ENCODE measurements at places on chromosomes 1 and 21.

DNA sequence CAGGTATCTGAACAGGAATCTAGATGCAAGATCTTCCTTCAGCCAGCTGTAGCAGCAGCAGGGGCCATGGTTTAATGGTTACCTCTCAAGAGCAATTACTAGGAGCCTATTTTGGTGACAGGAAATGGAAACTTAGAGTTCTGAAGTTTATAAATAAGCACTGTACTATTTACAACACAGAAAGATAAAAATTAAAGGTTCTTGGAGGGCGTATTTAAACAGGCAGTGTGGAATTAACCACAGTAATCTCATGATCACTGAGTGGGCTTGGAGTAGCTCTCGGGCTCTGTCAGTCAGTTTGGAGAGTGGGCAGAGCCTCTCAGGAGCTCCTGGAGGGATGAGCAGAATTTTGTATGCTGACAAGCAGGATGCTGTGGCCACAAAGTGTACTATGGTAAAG, 10.2 kb upstream of the FCRL5 start:
- no peak for DNase-seq

DNA sequence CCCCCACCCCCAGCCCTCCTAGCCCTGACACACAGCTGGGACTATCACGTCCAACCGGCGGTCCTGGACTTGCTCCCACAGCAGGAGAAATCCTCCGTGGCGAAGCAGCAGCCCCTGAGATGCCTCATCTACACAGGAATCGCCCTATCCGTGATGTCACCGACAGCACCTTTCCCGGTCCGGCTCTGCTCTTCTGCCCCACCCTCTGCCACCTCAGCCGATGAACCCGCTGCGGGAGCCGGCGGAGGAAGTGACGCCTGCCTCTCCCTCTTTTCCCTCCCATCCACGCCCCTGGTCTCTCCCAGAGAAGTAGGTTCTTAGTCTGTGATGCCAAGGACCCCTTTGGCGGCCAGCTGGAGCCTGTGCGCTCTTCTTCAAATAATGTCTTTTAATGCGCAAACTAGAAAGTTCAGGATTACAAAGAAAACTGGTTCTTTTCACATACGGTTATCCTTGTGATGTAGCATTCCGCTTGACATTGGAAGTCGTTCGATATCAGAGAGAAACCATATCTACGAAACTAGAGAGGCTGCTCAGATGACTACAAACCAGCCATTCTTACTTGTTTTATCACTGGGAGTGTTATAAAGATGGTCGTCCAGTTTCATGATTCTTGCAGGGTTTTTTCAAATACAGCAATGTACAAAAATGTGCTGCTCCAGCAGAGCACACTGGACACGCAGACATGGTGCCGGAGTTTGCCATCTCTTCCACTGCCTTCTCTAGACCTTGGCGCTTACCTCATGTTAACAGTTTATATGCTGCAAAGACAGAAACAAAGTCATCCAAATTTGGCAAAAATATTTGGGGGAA, 120.3 kb downstream of the PPIAL4G start:
- no peak for DNase-seq

- DNase-seq = no peak
Measured at GRCh38 chr1:118388301-118388959, 203.4 kb upstream of the SPAG17 start.

GRCh38 chr1:22722901-22723550, 12.4 kb downstream of the EPHB2 start:
- DNase-seq = no peak

DNA sequence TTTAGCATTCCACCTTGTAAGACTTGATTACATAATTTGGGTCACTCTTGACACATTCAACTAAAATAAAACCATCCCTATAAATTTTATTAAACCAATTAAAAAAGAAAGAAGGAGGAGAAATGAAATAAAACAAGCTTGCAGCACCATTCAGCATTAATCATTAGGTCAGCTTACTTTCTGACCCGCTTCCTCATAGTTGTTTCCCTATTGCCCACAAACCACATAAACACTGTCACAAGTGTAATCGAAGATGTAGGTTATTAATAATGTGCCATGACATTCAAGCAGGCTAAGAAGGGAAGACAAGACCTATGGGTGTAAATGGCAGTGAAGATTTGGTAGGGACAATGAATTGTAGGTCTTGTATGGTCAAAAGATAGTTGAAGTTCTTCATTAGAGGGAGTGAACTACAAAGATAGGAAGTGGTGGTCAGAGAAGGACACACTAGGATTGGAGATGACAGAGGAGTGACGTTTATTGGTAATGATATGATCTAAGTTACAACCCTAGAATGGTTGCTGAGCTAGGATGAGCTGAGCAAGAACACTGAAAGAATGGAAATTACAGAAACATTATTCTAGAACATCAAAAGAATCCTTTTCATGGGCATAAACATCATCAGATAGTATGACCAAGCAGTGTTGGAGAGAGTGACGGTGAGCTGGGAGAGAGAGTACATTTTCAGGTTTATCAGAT, 231.5 kb downstream of the KCNT2 start:
- no peak for DNase-seq

- DNase-seq = no peak
Measured at GRCh38 chr21:31176725-31177124, 138.4 kb upstream of the KRTAP19-8 start.

GRCh38 chr1:159705251-159705903, 9.0 kb downstream of the CRP start:
- no peak for DNase-seq

DNA sequence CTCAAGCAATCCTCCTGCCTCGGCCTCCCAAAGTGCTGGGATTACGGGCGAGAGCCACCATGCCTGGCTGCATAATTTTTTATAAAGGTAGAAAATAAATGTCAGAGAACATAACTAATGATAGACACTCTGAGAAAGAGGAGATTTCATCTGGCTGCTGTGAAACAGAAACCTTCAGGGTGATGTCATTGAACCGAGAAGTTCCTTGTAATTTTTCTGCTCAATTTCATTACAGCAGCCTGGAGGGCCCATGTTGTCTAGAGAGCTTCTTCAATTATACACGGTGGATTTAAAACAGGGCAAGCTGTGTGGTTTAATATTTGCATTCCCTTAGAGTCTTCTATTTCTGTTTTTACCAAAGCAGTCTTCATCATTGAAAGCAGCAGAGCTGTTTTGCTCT, 64.3 kb upstream of the MORC3 start:
- peak; percentile 55 for DNase-seq

DNA sequence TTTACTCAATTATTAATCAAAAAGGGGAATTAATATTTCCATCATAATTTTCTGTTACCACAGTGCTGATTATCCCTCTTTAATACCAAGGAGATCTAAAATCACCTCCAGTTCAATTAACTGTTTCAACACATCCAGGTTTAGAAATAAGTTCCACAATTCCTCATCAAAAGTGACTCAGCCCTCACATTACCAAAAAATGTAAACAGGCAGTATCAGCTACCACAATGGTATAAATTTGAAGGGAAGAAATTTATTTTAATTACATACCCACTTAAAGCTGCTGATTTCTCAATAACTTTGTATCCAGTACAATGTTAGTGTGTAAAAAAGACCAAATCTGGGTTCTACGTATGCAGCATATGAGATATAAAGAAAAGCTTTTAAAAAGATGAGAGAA, 51.9 kb downstream of the EIF4G3 start:
- DNase-seq = no peak

GRCh38 chr1:226967665-226968064, 27.6 kb downstream of the COQ8A start:
- DNase-seq = no peak

GRCh38 chr1:31981972-31982371, 31.7 kb upstream of the KHDRBS1 start:
- no peak for DNase-seq

DNA sequence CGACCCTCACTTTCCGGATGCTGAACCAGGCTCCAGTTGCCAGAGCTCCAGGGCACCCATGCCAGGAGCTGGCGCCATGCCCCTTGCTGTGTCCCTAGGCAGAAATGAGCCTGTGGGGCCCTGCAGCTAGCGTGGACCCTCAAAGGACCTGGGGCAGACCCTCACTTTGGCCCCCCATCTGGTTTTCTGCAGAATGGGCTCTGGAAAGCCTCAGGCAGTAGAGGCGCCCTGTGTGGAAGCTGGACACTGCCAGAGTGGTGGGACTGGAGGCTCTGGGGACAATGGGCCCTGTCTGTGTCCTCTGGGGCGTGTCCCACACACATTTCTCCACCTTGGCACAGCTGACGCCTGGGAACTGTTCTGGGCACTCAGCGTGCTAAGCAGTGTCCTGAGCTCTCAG, 6.3 kb upstream of the AURKAIP1 start:
- DNase-seq = no peak

- no peak for DNase-seq
Measured at GRCh38 chr1:44681905-44682882, 7.7 kb downstream of the ARMH1 start.

DNA sequence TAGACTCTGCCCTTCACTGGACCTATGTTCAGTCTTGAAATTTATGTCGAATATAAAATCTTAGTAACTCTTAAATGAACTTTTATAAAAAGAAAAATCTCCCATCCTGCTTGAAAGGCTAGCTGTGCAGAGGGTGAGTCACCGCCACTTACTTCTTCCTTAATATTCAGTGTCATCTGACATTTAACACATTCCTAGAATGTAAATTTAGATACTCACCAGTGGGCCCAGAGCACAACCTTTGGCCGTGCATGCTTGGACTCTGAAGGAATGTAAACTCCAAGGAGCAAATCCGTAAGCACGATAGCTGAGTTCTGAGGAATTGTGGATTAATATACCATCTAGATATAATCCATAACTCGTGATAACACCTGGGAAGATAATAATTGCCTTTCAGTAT, 403.3 kb downstream of the KCTD3 start:
- no peak for DNase-seq

DNA sequence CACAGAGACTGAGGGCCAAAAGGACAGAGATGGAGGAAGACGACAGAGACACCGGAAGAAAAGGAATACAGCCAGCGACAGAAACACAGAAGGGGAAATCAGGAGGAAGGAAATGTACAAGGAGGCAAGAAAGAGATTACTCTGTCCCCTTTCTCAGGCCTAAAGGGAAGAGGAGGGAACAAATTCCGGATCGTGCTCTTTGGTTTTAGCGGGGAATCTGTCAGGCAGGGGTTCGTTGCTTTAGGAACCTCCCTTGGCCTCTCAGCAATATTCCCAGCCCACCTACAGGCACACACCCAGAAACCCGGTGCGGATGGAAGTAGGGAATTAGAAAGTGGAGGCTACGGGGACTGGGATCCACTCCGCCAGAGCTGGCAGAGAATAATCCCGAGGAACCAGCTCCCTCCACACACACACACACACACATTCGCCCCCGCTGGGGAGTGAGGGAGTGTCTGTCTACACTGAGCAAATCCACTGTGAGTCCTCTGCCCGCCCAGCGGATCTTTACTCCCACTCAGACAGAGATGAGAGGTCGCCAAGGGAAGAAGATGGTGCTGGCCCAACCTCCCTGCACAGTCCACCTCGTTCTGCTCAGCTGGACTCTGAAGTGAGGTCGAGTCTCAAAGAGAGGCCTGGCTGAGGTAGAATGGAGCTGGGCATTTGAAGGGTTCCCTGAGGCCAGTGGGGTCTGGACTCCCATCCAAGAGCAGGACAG, 5.7 kb downstream of the TAL1 start:
- no peak for DNase-seq

DNA sequence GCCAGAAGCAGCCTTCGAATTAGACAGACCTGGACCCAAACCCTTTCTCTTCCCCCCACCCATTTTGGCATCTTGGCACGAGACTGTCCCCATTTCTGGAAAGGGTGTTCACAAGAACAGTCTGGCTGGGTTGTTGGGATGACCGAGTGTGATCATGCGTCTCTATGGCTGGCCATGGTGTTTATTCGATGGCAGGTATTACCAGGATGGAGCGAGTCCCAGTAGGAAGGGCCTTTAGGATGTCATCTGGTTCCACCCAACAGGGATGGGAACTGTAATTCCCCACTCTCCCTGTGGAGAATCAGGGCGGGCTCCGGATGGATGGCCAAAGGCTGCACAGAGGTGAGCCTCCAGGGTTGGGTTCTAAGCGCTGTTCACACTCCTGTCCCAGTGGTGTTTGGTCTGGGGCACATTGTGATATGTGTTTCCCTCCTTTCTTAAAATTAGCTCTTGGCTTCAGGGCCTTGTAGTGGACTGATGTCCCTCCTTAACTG, 33.4 kb upstream of the ATP5PO start:
- DNase-seq = no peak

GRCh38 chr21:29487154-29487553, 188.4 kb downstream of the BACH1 start:
- DNase-seq = no peak

DNA sequence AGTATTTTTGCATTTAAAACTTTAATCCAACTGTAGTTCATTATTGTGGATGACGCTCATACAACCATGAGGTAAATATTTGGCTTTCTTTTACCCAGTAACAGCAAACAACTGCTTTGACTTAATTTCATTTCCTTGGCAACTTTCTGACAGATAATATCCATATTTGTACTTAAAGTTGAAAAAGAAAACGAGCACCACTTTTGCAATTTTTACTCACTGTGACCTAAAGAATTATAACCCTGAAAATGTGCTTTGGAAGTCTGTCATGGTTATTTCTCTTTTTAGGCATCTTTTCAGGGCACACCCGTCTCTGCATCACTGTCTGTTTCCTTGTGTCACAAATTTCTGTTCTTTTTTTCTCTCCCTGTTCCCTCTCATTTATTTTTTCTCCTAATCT, 918 bp upstream of the CD2 start:
- DNase-seq = no peak

Measured in GM12864 (cell line).